Suppressor macrophage (primary cell): ENCODE measurements at places on chromosomes 3 and 15.

GRCh38 chr3:68666429-68667136 is 265.8 kb downstream of the TAFA4 start:
- no peak for DNase-seq

DNA sequence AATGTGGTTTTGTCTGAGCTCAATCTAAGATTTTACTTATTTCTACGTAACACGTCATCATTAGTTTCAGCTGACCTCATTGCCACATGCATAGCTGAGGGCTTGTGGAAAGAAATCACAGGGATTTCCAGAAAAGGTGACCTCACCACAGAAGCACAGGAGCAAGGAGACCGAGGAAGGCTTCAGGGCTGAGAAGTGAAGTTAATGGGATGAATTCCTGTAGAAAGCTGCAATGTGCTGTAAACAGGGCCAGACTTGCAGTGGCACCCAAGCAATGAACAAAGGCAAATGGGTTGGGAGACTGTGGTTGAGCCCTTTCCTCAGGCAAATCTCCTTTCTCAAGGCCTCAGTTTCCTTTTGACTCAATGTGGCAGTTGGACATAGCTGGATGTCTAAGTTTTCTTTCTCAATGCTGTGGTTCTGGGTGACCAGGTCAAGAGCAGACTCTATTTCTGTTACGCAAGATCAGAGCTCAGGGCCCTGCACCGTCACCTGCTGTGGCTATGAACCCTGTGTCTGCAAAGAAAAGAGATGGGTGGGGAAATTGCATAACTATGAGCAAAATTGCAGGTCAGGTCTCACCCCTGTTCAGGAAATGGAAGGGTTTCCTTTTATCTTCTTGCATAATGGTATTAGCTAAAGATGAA is 252.2 kb upstream of the TBL1XR1 start:
- DNase-seq: peak; percentile 58

DNA sequence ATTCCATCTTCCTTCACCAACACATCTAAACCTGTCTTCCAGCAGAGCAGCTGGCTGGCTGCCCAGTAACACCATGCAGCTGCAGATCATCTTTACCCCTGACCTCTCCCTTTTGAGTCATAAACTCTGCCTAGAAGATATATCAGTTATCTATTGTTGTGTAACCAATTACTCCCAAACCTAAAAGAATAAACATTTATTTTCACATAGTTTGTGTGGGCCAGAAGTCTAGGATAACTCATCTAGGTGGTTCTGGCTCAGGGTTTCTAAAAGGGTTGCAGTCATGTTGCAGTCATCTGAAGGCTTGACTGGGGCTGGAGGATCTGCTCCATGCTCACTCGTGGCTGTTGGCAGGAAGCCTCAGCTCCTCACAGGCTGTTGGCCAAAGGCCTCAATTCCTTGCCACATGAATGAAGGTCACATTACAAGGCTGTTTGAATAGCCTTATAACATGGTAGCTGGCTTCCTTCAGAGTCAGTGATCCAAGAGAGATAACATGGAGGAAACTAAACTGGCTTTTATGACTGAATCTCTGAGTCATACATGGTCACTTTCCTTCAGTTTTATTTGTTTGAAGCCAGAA is 92.8 kb downstream of the GOLIM4 start:
- DNase-seq: peak; percentile 6

DNA sequence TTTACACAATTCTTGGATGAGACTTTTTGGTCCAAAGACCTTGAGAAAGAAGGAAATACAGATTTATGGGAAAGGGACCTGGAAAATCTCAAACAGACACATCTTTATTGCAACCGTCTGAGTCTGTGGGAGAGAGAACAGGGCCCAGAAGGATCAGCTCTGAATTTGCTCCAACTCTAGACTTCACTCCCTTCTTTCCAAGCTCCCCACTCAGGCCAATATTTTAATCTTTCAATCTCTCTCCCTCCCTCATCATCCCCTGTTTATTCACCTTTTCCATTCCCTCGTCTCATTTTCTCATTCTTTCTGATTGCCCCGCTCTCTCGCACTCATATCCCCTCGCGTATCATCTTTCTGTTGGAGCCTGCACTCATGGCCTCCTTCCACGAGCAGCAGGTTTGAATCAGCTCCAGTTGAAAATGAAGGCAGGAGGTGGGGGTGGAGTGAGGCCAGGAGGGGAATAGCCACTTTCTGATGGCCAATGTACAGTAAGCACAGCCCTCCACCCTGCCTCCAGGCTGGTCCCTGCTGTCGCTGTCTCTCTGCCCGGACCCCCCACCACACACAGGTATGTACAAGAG is 63.6 kb upstream of the BOC start:
- no peak for DNase-seq

- DNase-seq: no peak
These were observed 61.5 kb downstream of the HOMER2 start for GRCh38 chr15:82890995-82891390.

GRCh38 chr3:53384465-53385423 is 37.4 kb upstream of the DCP1A start:
- no peak for DNase-seq

DNA sequence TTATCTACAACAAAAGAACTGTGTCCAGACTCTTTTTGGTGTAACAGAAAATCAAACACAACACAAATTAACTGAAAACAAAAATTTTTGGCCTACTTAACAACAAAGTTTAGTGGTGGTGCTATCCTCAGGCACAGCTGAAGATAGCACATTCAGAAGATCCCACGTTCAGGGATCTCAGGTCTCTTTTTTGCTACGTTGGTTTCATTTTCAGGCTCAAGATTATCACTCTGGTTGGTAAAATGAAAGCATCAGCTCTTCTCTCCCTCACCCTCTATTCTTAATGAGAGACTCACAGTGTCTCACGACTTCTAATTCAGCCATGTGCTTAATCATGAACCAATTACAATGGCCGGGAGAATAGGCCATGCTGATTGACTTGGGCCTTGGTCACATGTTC is 146.9 kb upstream of the PTPRG start:
- DNase-seq: no peak

GRCh38 chr15:44882499-44882968 is 74.0 kb upstream of the TERB2 start:
- DNase-seq: no peak

- no peak for DNase-seq
These were observed 133.9 kb upstream of the SKOR1 start for GRCh38 chr15:67691450-67691849.

GRCh38 chr3:40299721-40300335 is 9.7 kb upstream of the EIF1B start:
- DNase-seq: peak; percentile 96

DNA sequence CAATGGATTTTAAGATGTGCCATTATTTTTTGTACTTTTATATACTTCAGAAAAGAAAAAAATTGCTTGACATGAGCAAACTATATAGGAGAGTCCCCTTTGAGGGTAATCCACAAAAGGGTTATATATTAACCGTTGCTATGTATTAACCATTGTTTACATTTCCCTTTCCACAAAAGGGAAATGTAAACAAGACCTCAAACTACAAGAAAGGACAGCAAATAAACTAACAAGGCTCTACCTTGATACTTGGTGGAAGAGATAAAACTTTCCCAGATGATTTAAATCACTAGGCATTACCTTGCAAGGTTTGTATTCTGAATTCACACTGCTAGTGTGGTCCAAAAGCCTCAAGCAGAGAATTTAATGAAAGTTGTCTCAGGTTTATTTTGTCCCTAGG is 616.3 kb upstream of the BCHE start:
- no peak for DNase-seq

- DNase-seq: no peak
These were observed 462.4 kb downstream of the RAP2B start for GRCh38 chr3:153624310-153625030.

DNA sequence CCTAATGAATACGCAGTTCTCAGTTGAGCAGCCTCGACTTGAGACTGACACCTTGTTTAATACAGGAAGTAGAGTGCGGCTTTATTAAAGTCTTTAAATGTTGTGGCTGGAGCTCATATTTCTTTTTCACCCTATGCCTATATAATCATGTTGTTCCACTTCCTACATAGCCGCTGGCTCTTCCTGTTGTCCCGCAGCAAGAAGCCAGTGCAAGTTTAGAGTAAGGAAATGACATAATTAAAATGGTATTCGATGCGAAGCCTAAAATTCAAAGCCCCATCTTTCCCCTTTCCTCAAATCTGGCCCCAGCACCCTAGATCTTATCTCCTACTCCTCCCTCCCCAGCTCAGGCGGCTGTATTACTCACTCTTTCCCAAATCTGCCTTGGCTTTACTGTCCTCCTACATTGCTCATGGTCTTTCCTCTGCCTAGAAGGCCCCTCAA is 7.5 kb upstream of the PHLDB2 start:
- no peak for DNase-seq

GRCh38 chr15:85854345-85855097 is 59.8 kb upstream of the KLHL25 start:
- peak; percentile 62 for DNase-seq

GRCh38 chr3:183275937-183276336 is 22.9 kb downstream of the B3GNT5 start:
- no peak for DNase-seq

DNA sequence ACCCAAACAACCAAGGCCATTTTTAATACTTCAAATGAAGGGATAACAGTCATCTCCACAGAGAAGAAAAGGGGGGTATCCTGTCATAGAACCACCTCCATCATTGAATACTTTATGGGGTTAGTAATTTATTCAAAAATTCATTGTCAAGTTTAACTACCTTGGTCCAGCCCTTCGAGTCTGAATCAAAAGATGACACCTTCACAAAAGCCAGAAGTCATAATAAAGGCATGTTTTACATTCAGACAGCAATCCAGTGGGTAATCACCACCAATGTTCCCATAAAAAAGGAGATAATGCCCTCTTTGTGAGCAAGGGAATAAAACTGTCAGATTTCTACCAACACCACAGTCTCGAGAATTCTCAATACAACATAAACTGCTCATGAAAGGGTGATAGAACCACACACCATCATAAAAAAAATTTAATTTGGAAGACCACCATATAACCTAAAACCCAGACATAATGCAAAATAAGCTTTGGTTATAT is 145.6 kb upstream of the ZBTB20 start:
- DNase-seq: no peak

DNA sequence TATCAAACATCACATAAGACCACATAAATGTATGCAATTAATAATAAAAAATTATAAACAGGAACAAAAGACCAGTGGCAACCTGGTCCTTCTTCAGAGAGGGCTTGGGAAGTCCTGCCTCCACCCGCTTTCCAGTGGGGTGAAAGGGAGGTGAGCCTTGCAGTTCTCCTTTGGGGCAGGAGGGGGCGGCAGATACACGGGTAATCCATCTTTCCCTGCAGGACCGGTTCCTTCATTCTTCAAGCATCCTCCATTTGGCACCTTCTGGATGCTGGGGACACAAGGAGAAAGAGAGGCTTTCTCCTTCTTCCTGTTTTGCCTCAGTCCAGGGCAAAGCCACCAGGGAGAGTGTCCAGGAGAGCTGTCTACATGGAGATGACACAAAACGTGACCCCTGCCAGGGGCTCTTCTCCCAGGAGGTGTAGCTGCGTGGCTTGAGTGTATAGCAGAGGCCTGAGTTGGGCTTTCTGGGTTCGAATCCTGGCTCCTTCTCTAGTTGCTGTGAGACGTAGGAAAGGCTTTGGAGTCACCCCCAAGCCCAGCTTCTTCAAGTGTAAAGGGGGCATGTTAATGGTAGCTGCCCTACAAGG is 23.2 kb downstream of the RPLP1 start:
- peak; percentile 87 for DNase-seq

GRCh38 chr3:77541203-77541922 is 501.5 kb downstream of the ROBO2 start:
- no peak for DNase-seq

DNA sequence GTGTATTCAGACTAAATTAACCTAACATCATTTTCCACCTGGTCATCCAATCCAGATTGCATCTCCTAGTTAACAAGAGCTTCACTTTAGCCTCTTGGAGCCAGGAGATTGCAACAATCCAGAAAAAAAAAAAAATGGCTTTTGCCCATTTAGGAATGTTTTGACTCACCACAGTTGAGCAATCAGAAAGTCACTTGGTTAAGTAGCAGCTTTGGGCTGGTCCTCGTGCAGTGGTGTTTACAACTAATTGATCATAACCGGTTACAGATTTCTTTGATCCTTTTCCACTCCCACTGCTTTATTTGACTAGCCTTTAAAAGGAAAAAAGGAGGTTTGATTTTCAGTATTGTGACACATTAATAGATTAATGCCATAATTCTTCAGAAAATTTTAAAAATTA is 688.8 kb upstream of the CCDC54 start:
- DNase-seq: no peak

- DNase-seq: no peak
These were observed 215.7 kb upstream of the FEZF2 start for GRCh38 chr3:62589078-62589477.
